Immature natural killer cell (primary cell): ENCODE measurements at places on chromosomes 3 and 15.

DNA sequence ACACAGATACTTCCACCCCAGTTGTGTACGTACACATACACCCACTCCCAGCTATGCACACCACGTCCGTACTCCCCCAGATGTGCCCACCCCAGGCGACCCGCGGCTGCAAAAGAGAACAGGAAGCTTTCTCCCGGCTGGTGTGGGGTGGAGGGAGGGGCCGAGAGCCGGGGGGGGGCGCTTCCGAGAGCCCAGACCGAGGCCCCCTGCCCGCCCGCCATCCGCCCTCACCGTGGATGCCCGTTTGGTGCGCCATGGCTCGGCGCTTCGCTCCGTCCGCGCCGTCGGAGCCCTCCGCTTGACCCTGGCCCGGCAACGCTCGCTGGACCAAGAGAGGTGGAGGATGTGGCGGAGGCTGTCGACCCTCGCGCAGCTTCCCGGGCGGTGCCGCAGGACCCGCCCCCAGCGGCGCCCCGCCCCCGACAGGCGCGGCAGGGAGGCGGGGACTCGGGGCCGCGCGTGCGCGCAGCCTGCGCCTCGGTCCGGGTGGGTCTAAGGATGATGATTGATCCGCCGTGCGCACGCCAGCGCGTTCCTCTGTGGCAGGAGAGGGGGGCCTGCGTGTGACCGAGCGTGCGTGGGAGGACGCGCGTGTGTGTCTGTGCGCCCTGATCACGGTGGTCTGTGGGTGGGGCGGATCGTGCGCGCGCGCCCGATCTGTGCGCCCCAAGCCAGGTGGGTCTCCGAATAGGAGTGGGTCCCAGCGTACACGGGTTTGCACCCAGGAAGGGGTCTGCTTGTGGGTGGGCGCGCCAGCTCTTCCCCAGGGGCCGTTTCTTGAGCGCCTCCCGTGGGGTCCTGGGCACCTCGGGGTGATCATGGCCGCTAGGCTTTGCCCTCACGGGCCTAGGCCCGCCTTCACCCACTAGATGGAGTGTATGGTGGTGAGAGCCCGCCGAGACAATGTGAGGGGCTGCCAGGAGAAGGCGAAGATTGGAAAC is at the start of gene TWF2:
TWF2 (minus strand) TSS at position 398 of the 941 bp plus-strand sequence; CDS start at position 256, 142 bp downstream.
- DNase-seq: peak; percentile 90

- DNase-seq: no peak
These were observed 48.7 kb upstream of the RYK start for GRCh38 chr3:134299185-134299887.

DNA sequence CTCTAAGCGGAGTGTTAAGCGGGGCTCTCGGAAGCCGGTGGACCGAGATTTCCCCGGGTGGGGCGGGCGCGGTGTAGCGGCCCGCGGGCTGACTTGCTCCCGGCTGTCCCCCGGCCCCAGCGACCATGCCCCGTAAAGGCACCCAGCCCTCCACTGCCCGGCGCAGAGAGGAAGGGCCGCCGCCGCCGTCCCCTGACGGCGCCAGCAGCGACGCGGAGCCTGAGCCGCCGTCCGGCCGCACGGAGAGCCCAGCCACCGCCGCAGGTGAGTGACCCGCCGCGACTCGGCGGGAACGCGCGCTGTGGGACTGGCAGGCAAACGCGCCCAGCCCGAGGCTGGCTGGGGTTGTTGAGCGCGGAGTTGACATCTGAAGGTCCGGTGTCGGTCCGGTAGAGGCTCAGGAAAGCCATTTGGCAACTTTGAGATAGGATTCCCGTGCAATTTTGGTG is 1.3 kb downstream of the SMC4 start:
- DNase-seq: peak; percentile 30

DNA sequence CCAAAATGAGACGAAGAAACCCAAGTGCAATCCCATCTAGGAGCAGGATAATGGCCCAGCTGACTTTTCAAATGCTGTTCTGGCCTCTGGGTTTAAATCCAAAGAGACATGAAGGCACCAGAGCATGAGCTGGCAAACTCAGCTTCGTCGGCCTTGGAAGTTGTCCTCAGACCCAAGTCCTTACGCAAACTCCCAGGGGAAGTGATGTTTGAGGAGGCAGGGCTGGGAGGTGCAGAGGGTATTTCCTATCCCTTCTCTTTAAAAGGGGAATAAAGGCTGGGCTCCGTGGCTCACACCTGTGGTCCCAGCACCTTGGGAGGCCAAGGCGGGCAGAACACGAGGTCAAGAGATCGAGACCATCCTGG is 68.9 kb upstream of the HERC1 start:
- no peak for DNase-seq

DNA sequence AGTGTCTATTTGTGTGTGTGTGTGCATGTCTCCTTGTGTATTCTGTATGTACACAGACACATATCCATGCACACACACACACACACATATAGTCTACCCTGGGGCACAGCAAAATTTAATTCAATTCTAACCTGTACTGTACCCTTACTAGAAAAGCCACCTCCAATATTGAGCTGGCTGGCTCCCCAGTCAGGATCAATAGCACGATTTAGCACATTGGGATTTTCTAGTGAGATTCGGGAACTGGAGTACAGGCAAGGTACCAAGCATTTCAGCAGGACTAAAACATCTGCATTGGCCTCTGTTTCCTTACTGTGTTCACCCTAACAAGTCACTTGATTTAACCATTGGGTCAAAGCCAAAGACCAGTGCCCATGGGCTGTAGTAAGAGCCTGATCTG is 13.2 kb downstream of the FSTL1 start:
- DNase-seq: no peak

DNA sequence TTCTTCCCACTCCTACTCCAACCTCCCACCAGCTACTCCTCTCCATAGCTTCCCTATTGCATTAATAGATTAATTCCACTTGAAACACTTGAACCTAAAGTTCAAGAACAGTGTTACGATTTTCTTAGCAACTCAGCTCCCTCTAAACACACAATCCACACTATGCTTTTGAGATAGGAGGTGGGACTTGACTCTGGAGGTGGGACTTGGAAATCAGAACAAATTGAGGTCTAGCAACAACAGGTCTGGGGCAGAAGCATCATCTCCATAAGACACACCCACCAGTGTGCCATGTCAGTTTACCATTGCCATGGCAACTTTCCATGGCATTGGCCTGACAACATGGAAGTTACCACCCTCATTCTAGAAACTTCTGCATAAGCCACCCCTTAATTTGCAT is 336.5 kb upstream of the ALCAM start:
- DNase-seq: no peak

DNA sequence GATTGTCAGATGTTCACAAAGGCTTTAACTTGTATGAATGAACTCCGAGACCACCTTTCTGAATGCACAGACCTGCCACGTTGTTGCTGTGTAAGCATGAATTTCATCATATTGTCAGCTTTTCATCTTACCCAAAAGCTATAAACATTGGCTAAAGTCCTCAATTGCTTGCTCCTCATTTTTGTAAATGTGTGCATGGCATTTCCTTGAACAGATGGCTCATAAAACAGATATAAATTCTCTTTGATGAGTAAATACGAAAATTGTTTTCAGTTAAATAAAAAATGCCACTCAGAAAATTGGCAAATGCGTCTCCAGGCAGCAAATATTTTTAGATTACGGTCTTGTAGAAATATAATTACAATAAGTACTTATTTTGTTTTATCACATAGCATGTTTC is 226.0 kb upstream of the NDN start:
- no peak for DNase-seq

GRCh38 chr3:7188551-7188950 is 327.6 kb downstream of the GRM7 start:
- no peak for DNase-seq

GRCh38 chr3:193194371-193194770 is 46.7 kb upstream of the PLAAT1 start:
- DNase-seq: no peak

DNA sequence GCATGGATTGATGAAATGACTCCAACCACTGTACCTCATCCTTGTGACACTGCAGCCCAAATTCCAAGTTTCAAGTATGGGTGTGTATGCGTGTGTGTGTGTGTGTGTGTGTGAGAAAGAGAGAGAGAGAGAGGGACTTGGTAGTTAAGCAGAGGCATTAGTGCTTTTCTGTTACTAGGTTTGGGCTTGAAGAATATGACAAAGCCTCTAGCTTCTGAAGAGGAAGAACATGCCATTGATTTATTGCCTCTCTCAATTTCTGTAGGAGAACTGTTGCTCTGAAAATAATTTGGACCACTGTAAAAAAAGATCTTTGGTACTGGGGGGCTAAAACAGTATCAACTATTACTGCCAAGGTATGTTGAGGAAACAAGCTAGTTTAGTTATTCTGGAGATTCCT is 139.2 kb downstream of the AQP9 start:
- DNase-seq: no peak

GRCh38 chr3:152069871-152070270 is 196.4 kb downstream of the SUCNR1 start:
- DNase-seq: no peak

DNA sequence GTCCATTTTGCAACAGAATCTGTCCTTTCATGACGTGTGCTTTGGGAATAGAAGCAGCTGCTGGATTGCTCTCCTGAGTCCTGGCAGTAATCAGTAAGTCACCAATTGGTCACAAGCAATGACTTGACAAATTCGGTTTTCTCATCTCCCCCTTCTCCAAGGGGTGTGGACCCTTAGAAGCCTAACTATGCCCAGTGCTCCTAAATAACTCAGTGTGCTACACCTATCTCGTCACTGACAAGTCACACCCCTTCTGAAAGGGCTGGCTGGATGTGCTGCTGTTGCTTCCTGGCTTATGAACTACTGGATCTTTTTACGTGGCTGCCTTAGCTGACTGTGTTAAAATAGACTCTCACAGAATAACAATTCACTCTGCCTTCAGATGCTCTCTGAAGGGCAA is 1351.5 kb downstream of the ZPLD1 start:
- no peak for DNase-seq

GRCh38 chr3:140093742-140094141 is 158.8 kb downstream of the CLSTN2 start:
- no peak for DNase-seq

- peak; percentile 21 for DNase-seq
These were observed 121.6 kb downstream of the UBE2E2 start for GRCh38 chr3:23324745-23325144.

- no peak for DNase-seq
These were observed 289.7 kb upstream of the MCTP2 start for GRCh38 chr15:93941697-93942096.

DNA sequence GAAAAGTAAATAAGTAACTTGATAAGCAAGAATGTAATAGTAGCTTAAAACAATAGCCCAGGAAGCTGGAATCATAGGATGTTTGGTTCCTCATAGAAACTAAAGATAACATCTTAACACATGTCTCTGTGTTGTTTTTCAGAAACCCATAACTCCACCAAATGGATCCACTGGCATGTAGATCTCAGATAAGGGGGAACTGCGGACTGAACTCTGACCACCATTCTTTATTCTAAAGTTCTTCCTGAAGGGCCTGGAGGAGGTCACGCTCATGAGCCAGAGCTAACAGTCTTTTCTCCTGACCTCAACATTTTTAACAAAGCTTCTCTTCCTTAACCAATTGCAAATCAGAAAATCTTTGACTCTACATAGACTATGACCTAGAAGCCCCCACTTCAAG is 101.9 kb downstream of the SOX14 start:
- no peak for DNase-seq

GRCh38 chr3:118167571-118167970 is 867.1 kb downstream of the IGSF11 start:
- no peak for DNase-seq

GRCh38 chr15:43127752-43128151 is 5.6 kb upstream of the TMEM62 start:
- no peak for DNase-seq

- DNase-seq: no peak
These were observed 203.6 kb downstream of the PDCD6IP start for GRCh38 chr3:34001990-34002389.

GRCh38 chr15:52584414-52584813 is 15.6 kb upstream of the ARPP19 start:
- DNase-seq: no peak

DNA sequence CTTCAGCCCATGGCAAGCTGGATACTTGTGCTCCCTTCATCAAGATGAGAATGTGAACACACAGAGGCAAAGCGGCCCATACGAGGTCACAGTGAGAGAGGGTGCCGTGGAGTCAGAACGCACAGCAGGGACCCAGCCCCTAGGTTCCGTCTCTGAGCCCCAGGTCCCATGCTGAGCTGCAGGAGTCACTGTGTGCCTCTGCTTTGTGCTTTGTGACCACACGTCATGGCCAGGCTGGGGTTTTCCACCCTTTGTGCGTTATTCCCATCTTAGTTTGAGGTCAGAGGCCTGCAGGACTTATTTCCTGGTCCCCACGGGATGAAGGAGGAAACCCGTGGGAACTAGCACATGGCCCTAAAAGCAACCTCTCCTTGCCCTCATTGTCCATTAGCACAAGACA is 140.3 kb downstream of the TJP1 start:
- DNase-seq: no peak

- no peak for DNase-seq
These were observed 112.7 kb downstream of the CHSY1 start for GRCh38 chr15:101138913-101139880.

GRCh38 chr15:42050484-42051255 is 29.8 kb upstream of the PLA2G4E start:
- no peak for DNase-seq

DNA sequence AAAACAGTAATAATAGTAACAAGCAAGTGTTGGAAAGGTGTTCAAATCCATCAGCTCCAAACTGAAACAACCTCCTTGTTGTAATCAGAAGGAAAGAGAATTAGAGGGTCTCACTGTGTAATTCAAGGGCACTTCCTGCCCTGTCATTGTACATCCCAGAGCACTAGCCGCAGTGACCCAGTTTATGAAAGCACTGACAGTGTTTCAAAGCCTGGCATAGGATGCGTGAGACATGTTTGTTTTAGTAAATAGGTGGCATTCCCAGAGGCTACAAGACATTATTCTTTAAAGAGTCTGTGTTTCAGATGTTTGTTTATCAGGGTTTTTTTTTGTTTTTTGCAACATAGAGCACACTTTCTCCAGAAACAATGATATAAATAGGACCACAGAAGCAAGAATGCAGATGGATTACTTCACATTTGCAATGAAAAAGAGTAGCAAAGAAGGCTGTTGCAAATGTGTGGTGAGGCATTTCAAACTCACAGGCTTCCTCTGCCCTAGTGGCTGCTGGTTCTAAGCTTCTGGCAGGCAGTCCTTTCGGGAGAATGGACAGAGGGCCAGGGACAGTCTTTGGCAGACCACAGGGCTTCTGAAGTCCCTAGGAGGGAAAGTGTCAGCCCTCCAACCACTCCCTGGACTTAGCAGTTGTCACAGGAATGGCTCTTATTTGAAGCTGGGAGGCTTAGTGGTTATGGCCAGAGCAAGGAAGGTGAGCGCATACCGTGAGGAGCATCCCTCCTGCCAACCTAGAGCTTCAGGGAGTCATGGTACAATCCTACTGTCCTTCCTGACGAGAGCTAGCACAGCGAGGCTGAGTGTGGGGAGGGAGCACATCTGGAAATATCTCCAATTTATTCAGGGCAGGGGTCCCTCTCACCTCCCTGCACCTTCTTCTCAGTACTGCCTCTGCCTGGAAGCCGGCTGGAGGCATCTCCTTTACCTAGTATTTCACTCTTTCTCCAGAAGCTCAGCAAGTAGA is 31.4 kb upstream of the TIPARP start:
- no peak for DNase-seq

GRCh38 chr3:38544926-38545325 is 48.8 kb downstream of the EXOG start:
- DNase-seq: no peak

GRCh38 chr3:143586576-143586975 is 261.7 kb downstream of the SLC9A9 start:
- no peak for DNase-seq
